ENCODE measurements at places on chromosomes 5 and 9.

DNA sequence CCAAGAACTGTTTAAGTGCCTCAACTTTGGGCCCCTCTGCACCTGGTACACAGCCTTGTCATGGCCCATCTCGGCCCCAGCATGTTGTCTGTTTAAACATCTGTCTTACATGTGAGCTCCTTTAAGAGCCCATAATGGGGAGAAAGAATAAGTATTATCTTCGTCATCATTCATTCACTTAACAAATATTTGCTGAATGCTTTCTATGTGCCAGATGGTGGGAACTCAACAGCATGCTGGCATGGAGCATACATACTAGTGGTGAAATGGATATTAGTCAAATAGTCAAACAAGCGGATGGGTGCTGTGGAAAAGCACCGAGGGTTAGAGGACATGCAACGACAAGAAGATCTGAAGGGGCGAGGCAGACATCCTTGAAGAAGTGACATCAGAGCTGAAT lies 54.5 kb downstream of the GABBR2 start:
- DNase-seq, result no peak

- no peak for DNase-seq
Observed at GRCh38 chr9:78539904-78540303, 243.0 kb downstream of the PSAT1 start.

DNA sequence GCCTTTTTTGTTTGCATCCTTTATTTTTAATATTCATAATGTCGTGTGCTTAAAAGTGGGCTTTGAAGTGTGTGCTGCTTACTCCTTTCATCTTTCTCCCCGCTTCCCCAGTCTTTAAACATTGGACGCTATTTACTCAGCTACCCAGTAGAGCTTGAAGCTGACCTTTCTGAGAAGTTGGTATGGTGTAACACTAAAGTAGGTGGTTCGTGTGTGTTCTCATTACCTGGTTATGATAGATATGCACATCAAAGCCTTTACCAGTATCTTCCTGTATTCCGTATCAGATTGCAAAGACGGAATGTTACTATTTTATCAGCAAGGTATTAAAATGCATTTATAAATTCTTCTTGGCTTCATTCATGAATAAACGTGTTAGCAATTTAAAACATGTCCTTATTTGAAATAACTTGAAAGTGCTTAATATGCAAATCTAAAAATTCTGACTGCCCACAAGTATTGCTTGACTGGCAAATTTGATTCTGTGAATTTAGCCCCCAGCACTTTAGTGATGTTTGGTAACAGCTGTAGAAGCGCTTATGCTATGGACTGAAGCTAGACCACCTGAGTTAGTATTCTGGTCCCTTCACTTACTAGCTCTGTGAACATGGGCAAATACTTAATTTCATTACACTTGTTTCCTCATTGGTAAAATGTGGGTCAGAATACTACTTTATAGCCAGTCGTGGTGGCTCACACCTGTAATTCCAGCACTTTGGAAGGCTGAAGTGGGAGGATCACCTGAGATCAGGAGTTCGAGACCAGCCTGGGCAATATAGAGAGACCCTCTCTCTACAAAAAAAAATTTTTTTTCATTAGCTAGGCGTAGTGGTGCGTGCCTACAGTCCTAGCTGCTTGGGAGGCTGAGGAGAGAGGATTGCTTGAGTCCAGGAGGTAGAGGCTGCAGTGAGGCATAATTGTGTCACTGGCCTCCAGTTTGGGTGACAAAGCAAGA lies 1.7 kb downstream of the RRAGA start:
- DNase-seq, result no peak

GRCh38 chr5:97276474-97277120 lies 93.5 kb upstream of the RIOK2 start:
- DNase-seq, result no peak

GRCh38 chr5:32388432-32389129 lies 56.0 kb downstream of the ZFR start:
- no peak for DNase-seq

GRCh38 chr9:113164536-113165300 lies 13.9 kb downstream of the SLC31A2 start:
- DNase-seq, result no peak

- no peak for DNase-seq
Observed at GRCh38 chr5:158914008-158915000, 185.4 kb downstream of the EBF1 start.

- DNase-seq, result no peak
Observed at GRCh38 chr5:41707853-41708603, 162.2 kb downstream of the OXCT1 start.

DNA sequence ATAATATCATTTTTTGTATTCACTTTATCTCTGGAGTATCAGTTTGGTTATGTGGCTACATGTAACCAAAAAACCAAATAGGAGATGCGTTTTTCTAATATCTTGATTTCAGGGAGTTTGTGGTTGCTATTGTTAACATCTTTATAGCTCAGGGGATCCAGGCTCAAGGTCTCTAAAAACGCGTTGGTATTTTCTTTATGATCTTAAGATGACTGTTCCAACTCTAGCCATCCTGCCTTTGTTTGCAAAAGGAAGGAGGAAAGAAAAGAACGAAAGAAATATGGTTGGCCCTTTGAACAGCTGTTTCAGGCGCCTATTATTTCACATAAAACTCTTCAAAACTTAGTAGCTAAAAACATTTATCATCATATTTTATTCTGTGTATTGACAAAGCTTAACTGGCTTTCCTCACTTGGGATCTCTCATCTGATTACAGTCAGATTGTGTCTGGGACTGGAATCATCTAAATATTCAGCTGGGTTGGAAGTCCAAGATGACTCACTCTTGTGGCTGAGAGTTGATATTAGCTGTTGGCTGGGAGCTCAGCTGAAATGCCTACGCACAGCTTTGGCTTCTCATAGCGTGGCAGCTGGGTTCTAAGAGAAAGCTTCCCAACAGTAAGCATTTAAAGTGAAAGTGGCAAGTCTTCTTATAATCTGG lies 60.1 kb downstream of the FAM174A start:
- DNase-seq, result no peak

DNA sequence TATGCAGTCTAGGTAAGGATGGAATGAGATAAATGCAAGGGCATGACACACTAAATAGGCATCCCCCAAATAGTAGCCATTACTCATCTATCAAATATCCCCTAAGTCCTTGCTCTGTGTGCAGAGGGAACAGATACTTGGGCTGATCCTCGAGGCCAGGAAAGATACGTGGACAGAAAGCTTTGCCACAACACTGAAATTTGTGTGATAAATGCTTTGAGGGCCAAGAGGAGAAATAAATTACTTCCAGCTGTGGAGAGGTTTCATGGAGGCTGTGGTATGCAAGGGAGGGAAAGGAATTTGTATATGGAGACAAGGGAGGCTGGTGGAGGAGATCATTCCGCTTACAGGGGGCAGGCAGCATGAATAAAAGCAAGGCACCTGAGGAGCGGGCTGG lies 18.5 kb downstream of the ATOX1 start:
- no peak for DNase-seq

DNA sequence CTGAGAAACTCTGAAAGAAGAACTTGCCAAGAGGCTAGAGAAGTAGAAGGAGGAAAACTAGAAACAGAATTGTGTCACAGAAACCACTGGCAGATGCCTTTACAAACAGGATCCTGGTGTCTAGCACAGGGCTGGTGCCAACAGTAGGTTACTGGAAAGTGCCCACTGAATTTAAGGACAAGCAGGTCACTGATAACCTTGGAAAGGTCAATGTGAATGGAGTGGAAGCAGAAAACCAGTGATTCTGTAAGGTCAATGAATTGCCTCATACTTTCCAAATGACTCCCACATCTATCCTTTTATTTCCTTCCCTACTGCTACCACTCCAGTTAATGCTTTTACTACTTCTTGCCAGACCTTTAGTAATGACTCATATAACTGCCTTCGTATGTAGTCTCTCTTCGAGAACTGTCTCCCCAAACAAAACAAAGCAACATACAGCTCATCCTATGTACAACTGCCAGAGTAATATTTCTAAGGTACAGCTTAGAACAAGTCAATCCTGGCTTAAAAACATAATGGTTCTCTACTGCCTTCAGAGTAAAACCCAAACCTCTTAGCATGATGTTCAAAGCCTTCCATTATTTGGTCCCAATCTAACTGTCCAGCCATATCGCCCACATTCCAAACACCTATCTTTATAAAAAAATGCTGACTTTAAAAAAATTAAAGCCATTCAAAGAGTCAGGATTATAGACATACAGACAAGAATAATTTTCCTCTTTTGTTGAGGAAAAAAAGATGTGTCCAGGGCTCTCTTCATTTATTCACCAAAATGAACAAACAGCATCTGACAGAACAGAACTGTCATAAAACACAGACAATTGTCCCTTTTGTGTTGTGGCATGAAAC lies 52.5 kb downstream of the NR3C1 start:
- no peak for DNase-seq

DNA sequence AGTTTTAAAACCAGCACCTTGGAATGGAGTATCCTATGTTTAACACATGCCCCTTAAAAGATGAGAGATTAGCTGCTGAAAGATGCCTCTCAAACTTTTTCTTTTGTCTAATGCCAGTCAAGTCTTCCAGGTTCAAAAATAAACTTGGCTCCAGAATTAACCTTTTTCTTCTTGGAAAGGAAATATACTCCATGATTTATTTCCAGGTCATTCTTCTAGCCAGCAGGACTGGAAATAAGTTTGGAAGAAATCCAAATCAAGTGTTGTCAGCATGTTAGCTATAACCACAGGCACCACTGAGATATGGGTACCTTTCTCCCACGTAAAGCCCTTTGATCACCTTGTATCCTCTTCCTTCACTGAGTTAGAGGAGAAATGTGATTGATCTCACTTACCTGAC lies 56.1 kb downstream of the NLN start:
- DNase-seq, result no peak

GRCh38 chr9:19701991-19702390 lies 86.8 kb downstream of the SLC24A2 start:
- no peak for DNase-seq

DNA sequence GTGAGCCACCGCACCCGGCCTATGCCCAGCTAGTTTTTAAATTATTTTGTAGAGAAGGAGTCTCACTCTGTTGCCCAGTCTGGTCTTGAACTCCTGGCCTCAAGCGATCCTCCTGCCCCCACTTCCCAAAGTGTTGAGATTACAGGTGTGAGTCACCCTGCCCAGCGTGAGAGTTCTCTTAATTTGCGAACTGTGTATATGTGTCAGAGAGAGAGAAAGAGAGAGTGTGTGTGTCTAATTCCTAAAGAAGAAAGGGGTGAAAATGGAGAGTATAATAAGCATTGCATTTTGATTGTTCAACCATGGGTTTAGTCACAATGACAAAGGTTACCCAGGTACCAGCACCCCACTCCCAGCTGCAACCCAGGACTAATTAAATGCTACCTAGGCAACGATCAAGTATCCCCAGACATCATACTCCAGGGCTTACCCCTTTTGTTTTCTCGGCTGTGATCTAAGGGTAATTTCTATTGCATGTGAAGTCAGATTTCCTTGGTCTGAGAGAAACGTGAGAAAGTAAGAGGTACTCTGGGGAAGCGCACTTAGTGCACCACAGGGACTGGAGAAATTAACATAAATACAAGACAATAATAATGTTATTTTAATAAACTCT lies 16.6 kb downstream of the MAP1B start:
- no peak for DNase-seq

DNA sequence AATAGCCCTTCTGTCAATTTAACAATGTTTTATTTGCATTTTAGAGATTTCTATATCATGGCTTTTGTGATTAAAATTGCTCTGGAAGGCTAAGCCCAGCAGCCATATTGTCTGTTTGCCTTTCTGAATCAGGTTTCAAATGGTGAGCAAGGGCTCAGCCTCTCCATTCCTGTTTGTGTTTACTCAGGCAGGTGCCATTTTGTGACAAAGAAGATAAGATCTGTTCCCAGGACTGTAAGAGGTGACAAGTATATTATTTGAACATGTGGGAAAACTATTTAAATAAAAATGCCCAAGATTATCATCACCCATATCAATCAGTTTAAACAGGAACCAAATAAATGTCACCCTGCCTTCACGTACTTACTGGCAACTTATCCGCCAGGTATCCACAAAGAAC lies 641.3 kb upstream of the KLF4 start:
- no peak for DNase-seq

- DNase-seq, result no peak
Observed at GRCh38 chr5:74978345-74978744, 74.0 kb downstream of the GCNT4 start.

GRCh38 chr5:61087921-61088320 lies 74.3 kb downstream of the SMIM15 start:
- no peak for DNase-seq

GRCh38 chr5:175457466-175457865 lies 13.5 kb upstream of the DRD1 start:
- no peak for DNase-seq

DNA sequence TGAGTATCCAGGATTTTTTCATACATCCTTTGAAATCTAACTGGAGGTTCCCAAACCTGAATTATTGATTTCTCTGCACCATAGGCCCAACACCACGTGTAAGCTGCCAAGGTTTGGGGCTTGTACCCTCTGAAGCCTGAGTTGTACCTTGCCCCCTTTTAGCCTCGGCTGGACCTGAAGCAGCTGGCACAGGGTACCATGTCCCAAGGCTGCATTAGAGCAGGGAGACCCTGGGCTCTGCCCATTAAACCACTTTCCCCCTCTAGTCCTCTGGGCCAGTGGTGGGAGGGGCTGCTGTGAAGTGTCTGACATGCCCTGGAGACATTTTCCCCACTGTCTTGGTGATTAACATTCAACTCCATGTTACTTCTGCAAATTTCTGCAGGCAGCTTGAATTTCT lies 532.9 kb upstream of the NUDT12 start:
- DNase-seq, result no peak

DNA sequence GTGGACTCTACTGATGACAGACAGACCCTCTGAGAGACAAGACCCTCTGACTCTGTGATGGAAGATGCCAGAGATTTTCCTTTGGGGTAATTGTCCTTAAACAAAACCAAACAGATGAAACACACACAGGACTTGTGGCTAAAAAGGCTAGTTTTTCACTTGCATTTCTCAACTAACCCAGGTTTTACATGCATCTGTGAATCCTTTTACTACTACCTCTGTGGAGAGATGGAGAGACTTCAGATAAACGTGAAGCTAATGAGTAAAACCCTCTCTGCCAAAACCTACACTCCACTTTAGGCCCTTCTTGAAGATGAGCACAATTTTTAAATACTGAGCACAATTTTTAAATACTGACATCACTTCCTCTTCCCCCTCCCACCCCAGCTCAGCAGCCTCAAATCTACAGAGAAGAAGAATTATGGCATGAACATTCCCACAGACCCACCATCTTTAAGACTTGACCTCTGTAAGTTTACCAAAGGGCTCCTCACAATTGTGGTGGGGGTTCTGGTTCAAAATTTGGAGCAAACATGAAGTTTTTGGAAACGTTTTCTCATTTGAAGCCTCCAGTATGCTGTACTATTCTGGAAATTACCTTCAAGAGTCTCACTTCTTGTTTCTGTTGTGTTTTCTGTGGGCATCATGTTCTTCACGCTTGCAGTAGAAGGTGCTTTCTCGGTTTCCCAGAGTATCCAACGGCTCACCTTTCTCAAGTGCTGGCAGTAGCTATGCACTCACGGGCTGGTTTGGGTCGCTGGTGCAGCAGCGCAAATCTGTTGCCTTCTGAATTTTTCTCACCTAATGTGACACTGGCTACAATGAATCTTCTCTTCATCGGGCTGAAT lies 42.7 kb downstream of the ACER2 start:
- DNase-seq, result no peak

GRCh38 chr9:74035786-74036185 lies 461.3 kb upstream of the RORB start:
- DNase-seq, result no peak
